NCI-H2081 (cell line): ENCODE measurements at places on chromosomes 16 and 17.

DNA sequence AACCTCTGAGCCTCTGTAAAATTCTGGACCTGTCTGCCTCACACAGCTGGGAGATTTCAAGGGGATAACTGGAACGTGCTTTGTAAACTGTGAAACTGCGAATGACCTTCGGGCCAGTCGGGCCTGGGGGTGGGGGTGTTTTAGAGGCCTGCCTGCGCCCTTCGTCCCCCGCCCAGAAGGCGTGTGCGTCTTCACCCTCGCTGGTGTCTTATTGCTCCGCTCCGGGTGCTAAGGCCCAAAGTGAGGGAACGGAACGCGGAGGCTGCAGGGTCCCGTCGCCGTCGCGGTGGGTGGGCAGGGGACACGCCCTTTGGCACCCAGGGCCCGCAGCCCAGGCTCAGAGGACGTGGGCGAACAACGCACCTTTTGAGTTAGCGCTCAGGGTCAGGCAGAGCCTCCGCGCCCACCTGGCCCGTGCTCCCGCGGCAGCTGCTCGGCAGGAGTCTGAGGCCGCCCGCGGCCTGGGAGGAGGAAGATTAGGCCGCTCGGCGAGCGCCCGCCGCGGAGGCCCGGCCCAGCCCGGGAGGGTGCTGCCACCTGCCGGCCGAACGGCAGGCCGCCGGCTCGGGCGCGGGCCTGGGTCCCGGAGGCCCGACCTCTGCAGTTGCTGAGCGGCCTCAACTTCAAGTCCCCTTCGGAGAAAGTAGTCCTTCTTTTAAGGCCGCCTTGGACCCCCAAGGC, 29.7 kb downstream of the DCAKD start:
- peak; percentile 68 for DNase-seq

DNA sequence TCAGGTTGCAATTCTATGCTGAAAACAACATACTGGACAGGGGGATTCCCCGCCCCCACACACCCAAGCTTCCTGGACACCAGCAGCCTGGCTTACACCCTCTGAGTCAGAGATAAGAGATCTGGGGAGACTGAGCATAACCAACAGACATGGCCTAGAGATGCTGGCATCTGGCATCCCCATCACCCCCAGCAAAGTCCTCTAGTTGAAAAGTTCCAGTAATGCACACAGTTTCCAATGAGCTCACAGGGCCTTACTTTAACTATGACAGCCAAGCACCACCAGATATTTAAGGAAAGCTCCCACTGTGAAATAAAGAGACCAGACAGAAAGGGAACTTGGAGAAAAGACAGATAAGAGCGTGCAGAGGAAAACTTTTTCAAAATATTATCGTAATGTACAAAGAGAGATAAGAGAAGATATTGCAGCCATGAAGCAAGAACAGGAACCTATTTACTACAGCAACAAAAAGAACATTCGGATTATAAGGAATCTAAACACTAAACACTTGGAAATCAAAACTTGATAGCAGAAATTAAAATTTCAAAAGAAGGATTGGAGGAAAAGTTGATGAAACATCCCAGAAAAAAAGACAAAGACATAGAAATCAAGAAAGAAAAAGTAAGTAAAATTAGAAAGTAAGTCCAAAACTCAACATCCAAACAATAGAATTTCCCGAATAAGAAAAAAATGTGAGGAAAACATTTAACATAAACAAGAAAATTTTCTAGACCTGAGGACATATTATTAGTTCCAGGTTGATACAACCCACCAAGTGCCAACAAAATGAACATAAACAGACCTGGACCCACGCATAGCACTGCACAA, 17.2 kb upstream of the ALOX15 start:
- no peak for DNase-seq

- DNase-seq = no peak
These were observed 8.9 kb downstream of the SLC5A11 start for GRCh38 chr16:24854607-24855171.

GRCh38 chr16:29760567-29761279, 14.9 kb upstream of the C16orf54 start:
- no peak for DNase-seq

DNA sequence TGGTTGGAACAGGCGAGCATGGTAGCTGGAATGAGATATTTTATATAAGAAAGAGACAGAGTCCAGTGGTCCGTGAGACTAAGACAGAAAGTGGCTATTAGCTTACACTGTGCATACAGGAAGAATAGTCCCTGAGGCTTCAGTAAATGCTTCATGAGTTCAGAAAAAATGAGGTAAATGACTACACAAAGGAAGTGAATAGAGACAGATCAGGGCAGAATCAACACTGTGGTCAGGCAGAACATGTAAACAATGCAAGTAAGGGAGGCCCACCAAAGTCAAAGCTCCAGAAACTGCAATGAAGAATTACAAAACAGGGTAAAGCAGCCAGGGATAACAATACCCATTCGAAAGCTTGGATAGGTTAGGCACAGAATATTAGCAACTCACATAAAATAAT, 4.8 kb downstream of the ABCA10 start:
- no peak for DNase-seq

DNA sequence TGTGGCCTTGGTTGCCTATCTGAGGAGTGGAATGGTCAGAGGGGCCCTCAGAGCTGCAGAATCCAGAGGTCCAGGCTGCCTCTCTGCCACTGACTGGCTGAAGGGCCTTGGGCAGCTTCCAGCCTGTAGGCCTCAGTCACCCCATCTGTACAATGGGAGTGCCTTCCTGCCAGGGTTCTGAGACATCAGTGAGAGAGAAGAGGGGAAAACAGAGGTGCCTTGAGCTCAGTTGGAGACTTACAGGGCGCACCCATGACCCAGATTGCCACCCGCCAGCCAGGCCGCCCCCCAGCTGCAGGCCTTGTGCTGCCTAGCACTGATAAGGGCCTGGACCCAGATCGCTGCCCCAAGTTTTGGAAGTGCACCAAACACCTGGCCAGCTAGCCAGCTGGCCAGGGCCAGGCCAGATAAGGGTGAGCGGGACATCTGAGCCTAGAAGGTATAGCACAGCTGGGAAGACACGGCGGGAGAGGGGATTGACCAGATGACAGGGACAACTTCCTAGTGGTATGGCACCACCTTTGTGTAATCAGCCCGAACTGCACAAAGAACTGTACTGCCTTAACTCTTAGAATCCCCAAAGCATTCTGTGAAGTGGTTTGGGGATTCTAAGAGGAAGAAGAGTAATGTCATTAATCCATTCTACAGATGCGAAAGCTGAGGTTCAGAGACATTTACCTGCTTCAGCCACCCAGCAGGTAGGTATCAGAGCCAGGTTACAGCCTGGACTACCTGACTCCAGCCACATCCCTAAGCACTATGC, 1.4 kb downstream of the SLC4A1 start:
- DNase-seq = no peak

- no peak for DNase-seq
These were observed 12.9 kb downstream of the SEZ6 start for GRCh38 chr17:28992625-28993600.

- DNase-seq = no peak
These were observed 3.1 kb upstream of the ZNF469 start for GRCh38 chr16:88379694-88380040.

DNA sequence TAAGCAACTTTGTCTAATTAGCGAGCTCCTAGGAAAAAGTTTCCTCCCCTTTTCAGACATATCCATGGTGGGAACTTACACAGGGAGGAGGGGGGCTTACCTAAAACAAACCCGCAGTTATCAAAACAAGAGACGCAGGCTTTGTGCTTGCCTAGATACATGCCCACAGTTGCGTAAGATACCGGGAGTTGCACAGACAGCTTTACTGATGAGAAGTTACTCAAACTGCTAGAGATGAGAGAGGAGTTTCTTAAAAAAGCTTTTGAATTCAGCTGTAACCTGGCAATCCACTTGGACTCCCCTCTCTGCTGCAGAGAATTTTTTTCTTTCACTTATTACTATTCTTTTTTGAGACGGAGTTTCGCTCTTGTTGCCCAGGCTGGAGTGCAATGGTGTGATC, 6.8 kb upstream of the ZP2 start:
- no peak for DNase-seq

GRCh38 chr17:181245-182049, at the start of gene DOC2B:
TSS of gene DOC2B (minus strand) at chr17:181650. CDS start at chr17:181479, 171 bp downstream.
- DNase-seq = no peak

GRCh38 chr16:84247844-84248243, 8.0 kb upstream of the KCNG4 start:
- no peak for DNase-seq

- DNase-seq = no peak
These were observed 86.1 kb downstream of the ZDHHC7 start for GRCh38 chr16:84925092-84925772.

DNA sequence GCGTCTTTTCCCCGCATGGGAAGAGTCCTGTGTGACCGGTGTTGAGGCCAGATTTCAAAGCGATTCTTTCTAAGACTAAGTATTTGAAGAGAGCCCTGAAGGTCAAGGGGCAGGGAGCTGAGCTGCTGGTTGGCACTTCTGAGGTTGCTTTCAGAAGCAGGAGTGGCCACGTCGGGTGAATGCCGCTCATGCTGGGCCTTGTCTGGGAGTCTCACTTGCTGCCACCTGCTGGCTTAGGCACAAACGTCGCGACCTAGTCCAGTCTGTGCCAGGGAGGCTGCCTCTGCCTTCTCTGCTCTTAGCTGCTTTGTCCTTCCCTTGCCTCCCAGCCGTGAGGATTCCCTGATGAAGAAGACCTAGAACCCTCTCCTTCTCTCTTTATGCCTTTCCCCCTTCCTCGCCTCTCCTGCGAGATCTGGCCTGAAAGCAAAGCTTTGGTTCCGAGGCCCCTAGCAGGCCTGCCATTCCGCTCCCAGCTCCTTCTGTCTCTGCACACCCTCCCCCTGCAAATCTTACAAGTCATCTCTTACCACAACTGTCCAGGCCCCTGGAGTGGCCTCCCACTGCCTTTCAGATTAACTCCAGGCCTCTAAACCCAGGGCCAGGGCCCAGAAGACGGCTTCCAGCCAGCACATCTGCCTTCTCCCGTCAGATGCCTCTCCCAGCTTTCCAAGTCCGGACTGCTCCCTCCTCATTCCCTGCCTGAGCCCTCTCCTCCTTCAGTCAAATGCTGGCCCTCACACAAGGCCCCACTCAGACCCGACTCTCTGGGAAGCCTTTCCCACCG, 11.4 kb downstream of the CTNS start:
- DNase-seq = no peak

GRCh38 chr17:4333041-4333440, 33.4 kb downstream of the UBE2G1 start:
- DNase-seq = no peak
